ENCODE measurements at places on chromosomes 16 and 17. TPM values are rescaled to one million over a fixed set of nuclear protein-coding genes. Genes with fewer than 3 reads are reported as not detected.

ECI1 gene
- total RNA-seq, result 34.6 TPM

RAB26 gene
- total RNA-seq, result 2.9 TPM

TNK1 gene
- 0.73 TPM for total RNA-seq

ALDH3A1 gene
- 1.6 TPM for total RNA-seq

ADAD2 gene
- total RNA-seq, result not detected

GGA3 gene
- total RNA-seq, result 18.5 TPM

OR3A1 gene
- total RNA-seq, result 0.17 TPM

ITGAL gene
- not detected for total RNA-seq

NEUROD2 gene
- total RNA-seq, result not detected

GP1BA gene
- total RNA-seq, result not detected

KRT24 gene
- total RNA-seq, result not detected

EFCAB5 gene
- total RNA-seq, result 0.58 TPM

TSPAN10 gene
- 2.6 TPM for total RNA-seq

CX3CL1 gene
- 0.33 TPM for total RNA-seq

SYCE1L gene
- 0.50 TPM for total RNA-seq

CHST4 gene
- total RNA-seq, result not detected

CIITA gene
- 0.33 TPM for total RNA-seq

Data from smooth muscle cell of trachea (primary cell).